ENCODE measurements at places on chromosomes 4 and X.

GRCh38 chr4:114223580-114223979 lies 244.1 kb upstream of the ARSJ start:
- DNase-seq, result no peak

DNA sequence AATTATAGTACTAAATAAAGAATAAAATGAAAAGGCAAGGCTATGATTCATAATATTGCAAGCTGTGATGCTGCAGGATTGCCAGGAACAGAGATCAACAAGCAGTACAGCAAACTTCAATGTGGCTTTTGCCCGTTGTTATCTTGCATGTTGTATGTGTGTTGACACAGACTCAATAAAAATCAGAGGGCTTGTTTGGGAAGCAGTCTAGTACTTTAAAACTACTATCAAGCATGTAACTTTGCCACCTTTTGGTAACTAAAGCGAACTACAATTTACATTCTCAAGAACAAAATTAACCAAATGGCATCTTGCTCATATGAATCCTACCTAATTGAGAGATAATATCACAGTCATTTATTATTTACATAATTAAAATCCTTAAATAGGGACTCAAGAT lies 79.8 kb upstream of the GPM6A start:
- no peak for DNase-seq

- no peak for DNase-seq
Observed at GRCh38 chr4:88107406-88108107, 50.9 kb downstream of the ABCG2 start.

GRCh38 chr4:128757712-128758111 lies 51.8 kb upstream of the JADE1 start:
- no peak for DNase-seq

- DNase-seq, result peak; percentile 0
Observed at GRCh38 chrX:11558972-11559371, 106.7 kb downstream of the ARHGAP6 start.

- no peak for DNase-seq
Observed at GRCh38 chr4:3429651-3430050, 12.1 kb upstream of the HGFAC start.

DNA sequence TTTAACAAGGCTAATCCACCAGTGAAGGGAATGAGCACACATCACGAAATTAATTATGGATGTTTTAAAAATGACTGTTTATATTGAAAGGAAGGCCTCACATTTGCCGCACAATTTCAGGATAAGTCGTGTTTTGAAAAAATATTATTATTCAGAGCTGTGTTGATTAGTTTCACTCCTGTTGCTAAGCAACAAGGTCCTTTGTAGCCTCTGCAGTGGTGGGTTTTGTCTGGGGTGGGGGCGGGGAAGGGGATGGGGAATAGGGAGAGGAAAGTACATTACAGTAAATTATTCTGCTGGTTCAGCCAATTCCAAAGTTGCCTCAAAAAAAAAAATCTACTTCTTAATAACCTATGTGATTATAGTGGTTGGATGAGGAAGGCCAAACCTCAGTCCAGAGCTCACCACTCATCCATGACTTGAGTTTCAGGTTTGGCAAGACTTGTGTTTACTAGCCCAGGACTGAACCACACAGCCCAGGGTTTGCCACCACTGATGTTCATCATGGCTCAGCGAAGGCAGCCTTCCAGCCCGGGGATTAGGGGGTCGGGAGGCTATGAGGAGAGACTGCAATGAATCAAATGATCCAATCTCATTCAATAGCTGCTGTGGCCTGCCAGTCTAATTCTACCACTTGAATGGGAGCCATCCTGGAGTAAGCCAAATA lies 162.5 kb upstream of the ATP6AP2 start:
- DNase-seq, result no peak

DNA sequence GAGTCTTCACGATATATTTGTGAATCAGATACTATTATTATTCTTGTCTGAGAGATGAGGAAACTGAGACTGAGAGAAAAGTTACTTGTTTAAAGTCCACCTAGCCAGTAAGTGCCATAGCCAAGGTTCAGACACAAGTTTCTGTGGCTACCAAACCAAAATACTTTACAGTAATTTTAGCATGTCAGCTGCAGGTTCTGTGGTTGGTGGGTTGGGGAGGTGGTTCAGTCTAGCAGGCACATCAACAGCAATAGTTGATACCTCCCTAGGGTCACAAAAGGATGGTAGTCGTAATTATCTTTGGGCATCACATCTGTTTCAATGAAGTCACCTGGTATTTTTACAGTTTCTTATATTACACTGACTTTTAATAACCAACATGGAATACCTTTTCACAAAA lies 35.6 kb upstream of the EDA2R start:
- no peak for DNase-seq

GRCh38 chr4:94277534-94277933 lies 65.1 kb downstream of the HPGDS start:
- DNase-seq, result no peak

DNA sequence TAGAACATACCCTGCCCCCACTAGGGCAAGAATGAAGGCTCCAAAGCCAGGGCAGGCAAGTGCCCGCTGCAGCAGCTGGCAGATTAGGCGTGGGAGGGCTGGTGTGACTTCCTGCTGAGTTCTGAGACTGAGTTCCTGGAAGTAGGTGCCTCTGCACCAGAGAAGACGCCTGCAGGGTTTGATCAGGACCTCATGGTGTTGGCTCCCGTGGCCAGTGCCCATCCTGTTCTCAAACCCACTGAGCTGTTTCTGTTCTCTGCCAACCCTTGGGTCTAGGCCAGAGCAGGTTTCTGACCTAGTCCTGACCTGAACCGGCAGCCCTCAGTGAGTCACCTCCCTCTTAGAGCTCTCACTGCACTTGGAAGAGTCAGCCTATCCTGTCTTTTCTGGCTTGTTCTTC lies 220.7 kb downstream of the HS6ST2 start:
- DNase-seq, result peak; percentile 13

DNA sequence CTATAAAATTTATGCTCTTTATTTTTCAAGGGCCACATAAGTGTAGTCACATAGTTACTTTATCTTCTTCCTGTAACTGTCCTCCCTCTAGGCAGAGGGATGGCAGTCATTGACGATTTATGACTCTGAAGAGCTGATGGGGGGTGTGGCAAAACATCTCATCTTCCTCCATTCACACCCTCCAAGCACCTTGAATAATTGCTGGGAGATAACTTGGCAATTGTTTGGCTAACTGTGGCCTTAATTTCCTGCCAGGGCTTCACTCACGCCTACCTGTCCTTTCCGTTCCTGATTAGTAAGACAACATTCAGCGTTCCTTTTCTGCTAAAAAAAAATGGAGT lies 329.2 kb downstream of the ARHGAP10 start:
- DNase-seq, result no peak

DNA sequence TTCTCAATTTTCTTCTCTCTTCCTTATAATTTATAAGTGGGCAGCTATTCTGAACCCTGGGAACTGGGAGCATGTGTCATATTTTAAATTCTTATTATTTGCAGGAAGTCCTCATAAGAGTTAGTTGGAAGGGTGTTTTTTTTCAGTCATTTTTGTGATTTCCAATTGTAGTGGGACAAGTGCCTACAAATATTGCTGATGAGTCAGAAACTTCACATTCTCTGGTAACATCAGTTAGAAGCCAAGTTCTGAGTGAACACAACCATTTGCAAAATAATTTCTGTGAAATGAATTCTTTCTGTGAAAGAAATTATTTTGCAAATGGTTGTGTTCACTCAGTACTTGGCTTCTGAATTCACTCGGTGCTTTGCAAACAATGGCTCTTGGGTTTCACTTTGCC lies 20.8 kb upstream of the NWD2 start:
- DNase-seq, result no peak

GRCh38 chr4:136863756-136864155 lies 668.5 kb downstream of the PCDH18 start:
- no peak for DNase-seq

- DNase-seq, result no peak
Observed at GRCh38 chr4:19694812-19695211, 556.9 kb upstream of the SLIT2 start.

DNA sequence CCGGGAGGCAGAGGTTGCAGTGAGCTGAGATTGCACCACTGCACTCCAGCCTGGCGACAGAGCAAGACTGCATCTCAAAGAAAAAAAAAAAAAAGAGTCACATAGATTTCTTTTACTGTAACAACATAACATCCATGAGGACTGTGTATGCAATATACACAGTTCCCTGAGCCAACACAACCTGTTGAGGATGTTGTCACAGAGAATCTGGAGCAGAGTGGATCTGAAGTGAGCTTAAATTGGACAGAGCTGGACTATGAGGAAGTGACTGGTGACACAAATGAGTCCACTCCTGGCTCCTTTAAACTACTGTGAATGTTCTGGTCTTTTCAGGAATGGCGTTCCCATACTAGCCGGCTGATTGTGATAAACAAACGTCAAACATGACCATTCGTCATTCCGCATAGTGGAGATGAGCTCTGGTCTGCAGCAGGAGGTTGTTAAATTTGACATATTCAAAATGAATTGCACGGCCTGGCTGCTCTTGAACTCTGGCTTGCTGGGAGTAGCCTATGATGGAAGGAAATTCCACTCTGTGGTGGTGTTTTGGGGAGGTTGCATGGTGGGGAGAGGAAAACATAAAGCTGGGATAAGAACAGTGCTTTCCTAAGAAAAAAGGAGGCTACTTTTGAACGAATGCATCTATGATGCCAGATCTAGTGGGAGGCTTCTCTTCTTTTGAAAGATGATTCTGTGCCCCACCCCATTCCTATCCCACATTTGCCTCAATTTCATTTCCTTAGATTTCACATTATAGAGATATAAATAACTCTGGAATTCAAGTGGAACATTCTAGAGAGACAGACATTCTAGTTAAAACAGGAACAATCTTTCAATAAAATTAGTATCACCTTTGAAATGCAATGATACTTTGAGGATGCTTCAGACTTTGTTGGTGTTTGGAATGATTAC lies 149.5 kb downstream of the SHROOM3 start:
- DNase-seq, result no peak

DNA sequence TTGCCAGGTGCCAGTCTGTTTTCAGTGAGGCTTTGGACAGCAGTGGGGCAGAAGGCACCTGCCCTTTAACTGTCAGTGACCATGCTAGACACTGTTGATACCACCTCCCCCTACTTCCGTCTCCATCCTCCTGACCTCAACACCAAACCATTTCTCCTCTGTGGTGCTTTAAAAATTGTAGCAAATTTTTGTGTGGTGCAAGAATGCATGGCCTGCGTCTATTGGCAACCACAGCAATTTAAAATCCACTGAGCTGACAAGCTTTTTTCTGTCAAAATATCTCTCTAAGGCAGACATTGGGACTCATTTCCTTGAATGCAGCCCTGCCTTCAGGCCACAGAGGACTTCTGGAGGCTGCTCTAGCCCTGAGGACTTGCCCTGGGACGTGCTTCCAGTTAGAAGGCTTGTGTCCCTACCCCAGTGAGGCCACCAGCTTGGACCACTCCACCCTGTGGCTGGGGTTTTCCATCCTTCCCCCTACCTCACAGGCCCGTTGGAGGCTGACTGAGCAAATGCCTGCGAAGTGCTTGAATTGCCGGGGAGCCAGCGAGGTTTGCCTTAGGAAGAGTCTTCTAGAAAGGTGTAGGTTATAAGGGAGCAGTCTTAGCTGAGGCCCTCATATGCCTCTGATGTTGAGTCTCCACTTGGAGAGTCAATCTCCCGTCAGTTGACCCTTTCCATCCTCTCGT lies 6.9 kb downstream of the PRRG3 start:
- no peak for DNase-seq

GRCh38 chr4:110854021-110854678 lies 231.3 kb upstream of the PITX2 start:
- DNase-seq, result no peak

DNA sequence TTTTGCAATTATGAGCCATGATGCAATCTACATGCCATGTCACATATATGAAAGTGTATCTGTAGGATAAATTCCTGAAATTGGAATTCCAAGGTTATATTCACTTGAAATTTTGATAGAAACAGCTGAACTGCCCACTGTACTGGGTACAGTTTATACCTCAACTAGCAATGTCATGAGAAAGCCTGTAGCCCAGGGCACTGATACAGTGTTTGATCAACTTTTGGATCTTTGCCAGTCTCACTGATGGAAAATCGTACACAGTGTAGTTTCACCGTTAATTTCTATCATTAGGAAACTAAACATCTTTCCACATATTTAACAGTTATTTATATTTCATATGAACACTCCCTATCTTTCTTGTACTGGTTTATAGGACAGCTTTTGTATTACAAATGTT lies 34.2 kb downstream of the TAPT1 start:
- DNase-seq, result no peak

- DNase-seq, result no peak
Observed at GRCh38 chr4:88744609-88745008, 47.0 kb upstream of the NAP1L5 start.

DNA sequence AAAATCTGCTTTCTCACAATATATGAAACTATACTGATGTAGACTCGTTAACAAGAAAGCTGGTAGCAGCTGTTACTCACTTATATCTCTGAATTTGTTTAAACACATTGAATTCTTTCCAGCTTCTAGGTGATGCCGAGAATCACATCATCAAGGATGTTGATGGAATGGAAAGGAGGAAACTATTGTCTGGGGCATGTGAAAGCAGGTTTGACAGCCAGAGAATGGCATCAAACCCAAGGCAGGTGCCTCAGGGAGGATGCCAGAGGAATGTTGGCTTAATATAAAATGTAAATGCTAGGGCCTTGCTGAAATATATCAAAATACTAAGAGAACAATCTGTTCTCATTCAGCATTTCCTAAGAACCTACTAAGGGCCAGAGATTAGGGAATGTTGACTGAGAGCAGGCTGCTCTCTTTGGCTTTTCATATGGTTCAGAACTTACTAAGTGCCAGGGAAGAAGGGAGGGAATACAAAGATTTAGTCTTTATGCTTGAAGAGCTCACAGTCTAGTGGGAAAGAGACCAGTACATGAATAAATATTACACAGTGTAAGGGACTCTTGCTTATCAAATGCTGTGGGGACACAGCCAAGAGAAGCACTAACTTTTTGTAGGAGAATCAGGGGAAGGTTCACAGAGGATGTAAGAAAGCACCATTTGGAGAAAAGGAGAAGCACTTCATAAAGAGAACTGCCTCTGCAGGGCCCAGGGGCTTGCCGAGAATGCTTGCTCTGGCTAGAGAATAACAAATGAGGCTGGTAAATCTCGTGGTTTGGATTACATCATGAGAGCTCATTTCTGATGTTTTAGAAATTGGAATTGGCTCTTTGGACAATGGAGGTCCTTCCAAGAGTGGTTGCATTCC lies 14.7 kb downstream of the SLIT2 start:
- no peak for DNase-seq

DNA sequence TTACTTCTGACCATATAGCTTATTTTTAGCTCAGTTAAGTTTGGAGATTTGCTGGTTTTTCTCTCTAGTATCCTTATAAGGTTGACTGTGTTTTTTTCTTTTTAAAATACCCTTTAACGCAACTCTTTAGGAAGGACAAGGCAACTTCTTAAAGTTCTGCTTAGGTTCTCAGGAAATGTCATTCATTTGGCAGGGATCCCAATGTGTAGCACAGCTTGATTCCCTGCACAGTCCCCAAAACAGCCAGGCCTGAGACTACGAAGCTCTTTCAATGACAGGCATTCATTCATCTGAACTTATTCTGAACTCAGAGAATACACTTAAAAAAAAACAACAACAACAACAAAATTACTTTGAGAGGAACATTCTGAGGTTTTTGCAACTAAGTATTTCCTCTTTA lies 1765.8 kb downstream of the PCDH7 start:
- no peak for DNase-seq

- no peak for DNase-seq
Observed at GRCh38 chr4:113445286-113445685, 316.3 kb downstream of the CAMK2D start.

GRCh38 chrX:129718676-129719075 lies 20.1 kb upstream of the XPNPEP2 start:
- no peak for DNase-seq

Data from activated T-helper 1 cell treated with anti-CD3 and anti-CD28 coated beads, Interleukin-12 subunit alpha, Interleukin-12 subunit beta, Interleukin-2, Interleukin-4 antibody, amounts not matched to agents 30 ng/mL and 10 ng/mL and 1 ng/mL, durations not matched to agents 14 hours and 24 hours and 36 hours (primary cell).